ENCODE measurements at places on chromosomes 16 and 17. TPM values are rescaled to one million over a fixed set of nuclear protein-coding genes. Genes with fewer than 3 reads are reported as not detected.

Gene HOXB9
- 0.21 TPM for total RNA-seq

Gene TMEM88
- total RNA-seq = 6.1 TPM

Gene COPZ2
- total RNA-seq = 4.4 TPM

Gene CLDN7
- 0.31 TPM for total RNA-seq

Gene SNAI3
- 3.3 TPM for total RNA-seq

Gene MPO
- not detected for total RNA-seq

Gene ASPSCR1
- total RNA-seq = 37.3 TPM

GRCh38 chr16:477301-478157 lies 50.0 kb upstream of the CAPN15 start:
- no peak overlapping the region for H3K27ac ChIP-seq
- H3K27me3 ChIP-seq = no peaks in the 10 kb centered on the region
- no peak for DNase-seq
- H3K36me3 ChIP-seq = no peaks in the 10 kb centered on the region
- H3K4me3 ChIP-seq = no peak overlapping the region
- H3K4me1 ChIP-seq = no peaks in the 10 kb centered on the region

GRCh38 chr16:20910781-20911321 lies 10.3 kb downstream of the LYRM1 start:
- peak overlapping the region; percentile 62 for H3K4me3 ChIP-seq
- H3K27me3 ChIP-seq = no peaks in the 10 kb centered on the region
- H3K27ac ChIP-seq = peak overlapping the region; percentile 87
- H3K4me1 ChIP-seq = peaks cover 42% of the 10 kb centered on the region

DNA sequence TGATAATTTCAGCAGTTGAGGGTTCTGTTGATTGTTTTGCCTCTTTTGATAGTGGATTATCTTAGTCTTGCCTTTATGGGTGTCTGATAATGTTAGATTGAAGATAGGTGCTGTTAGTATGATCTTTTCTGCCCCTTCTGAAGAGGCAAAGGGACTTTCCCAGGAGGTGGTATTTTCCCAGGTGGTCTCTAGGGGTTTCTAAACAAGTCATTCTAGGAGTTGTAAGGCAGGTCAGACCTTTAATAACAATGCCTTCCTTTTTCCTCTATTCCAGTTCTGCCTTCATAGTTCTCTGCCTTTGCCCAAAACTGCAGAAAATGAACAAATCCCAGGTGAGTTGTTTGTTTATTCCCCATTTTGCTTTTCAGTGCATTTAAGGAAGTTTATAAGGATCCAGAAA lies 4.3 kb downstream of the ZFP1 start:
- no peak overlapping the region for H3K4me3 ChIP-seq
- peak overlapping the region; percentile 72 for H3K27ac ChIP-seq
- H3K36me3 ChIP-seq = peaks cover 63% of the 10 kb centered on the region
- H3K27me3 ChIP-seq = no peaks in the 10 kb centered on the region
- peaks cover 14% of the 10 kb centered on the region for H3K4me1 ChIP-seq

GRCh38 chr17:49247944-49248343 lies 17.4 kb upstream of the PHOSPHO1 start:
- H3K4me3 ChIP-seq = no peak overlapping the region
- DNase-seq = no peak
- no peak overlapping the region for H3K27ac ChIP-seq
- H3K4me1 ChIP-seq = no peaks in the 10 kb centered on the region

DNA sequence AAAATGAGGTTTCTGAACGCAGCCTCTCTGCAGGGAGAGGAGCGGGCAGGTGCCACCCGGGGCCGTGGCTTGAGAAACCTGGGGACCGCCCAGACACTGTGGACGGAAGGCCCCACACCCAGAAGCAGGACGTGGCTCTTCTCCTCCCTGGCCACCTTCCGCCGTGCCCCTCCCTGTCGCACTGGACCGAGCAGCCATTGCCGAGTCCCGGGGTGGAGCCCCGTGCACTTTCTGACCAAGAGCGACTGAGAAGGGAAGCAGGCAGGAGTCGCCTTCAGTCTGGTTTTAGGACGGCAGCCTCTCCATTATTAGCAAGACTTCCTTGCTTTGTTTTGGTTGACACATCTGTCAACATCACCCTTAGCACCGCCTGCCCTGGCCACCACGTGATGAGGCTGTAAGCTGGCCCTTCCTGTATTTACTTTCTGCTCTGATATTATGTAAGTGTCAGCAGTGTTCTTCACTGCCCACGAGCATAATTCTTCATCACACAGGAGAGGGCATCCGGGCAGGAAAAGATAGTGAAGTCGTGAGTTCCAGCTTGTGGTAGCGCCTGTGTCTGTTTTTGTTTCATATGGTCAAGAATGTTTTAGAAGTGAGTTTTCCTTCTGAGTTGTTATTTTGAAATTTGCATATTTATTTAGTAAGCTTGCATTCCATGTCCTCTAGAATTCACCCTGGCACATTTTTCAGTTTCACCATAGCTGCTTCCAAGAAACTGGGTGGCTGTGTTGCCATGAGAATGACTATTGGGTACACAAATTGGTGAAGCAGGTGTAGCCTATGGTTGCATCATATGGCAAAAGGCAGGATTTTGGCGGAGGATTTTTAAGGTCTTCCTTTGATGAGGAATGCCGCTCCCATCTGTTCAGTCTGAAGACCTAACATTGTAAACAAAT lies 1.0 kb downstream of the HERPUD1 start:
- H3K27ac ChIP-seq = peak overlapping the region; percentile 97
- H3K27me3 ChIP-seq = no peaks in the 10 kb centered on the region

Measured in activated CD4-positive, alpha-beta T cell treated with anti-CD3 and anti-CD28 coated beads, Interleukin-2, amount 10 ng/mL, durations not matched to agents 24 days and 14 days (primary cell).